ENCODE measurements at places on chromosomes 3 and 15. TPM values are rescaled to one million over a fixed set of nuclear protein-coding genes. Genes with fewer than 3 reads are reported as not detected.

DNA sequence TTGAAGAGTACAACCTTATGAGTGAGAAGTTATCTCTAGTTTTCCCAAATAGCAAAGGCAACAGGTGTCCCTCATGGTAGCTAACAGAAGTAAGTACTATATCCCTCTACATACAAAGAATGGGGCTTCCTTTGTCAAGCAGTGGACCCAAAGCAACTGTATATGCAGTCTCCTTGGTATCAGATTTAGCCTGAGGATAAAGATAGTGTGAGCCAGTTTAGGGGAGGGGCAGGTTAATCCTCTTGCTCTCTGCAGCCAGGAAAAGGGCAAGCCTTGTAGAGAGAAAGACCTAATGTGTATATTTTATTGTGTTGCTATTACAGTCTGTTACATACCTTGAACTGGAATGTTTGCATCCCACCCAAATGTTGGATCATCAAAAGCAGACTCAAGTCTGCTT, 117.9 kb upstream of the COL8A1 start:
- no peak for DNase-seq

GRCh38 chr15:81268881-81269601, 54.9 kb downstream of the STARD5 start:
- DNase-seq = no peak

GRCh38 chr3:110965976-110966375, 105.6 kb upstream of the NECTIN3 start:
- no peak for DNase-seq

- no peak for DNase-seq
Observed at GRCh38 chr3:112121577-112122547, 11.2 kb downstream of the GCSAM start.

REC114 gene
- total RNA-seq = not detected

WNT5A gene
- 18.8 TPM for total RNA-seq

LHFPL4 gene
- total RNA-seq = 0.08 TPM

CPNE9 gene
- total RNA-seq = not detected
